Hematopoietic multipotent progenitor cell treated with erythropoietin and hydrocortisone succinate and interleukin-3 and kit ligand, for 8 days (in vitro differentiated cells): ENCODE measurements at places on chromosomes 7 and 10.

- no peak for DNase-seq
These were observed 197.4 kb downstream of the ELMO1 start for GRCh38 chr7:37251222-37251621.

GRCh38 chr7:105623378-105623777 lies 42.1 kb upstream of the EFCAB10 start:
- DNase-seq = no peak

GRCh38 chr7:7330997-7331396 lies 148.7 kb downstream of the C1GALT1 start:
- DNase-seq = no peak

DNA sequence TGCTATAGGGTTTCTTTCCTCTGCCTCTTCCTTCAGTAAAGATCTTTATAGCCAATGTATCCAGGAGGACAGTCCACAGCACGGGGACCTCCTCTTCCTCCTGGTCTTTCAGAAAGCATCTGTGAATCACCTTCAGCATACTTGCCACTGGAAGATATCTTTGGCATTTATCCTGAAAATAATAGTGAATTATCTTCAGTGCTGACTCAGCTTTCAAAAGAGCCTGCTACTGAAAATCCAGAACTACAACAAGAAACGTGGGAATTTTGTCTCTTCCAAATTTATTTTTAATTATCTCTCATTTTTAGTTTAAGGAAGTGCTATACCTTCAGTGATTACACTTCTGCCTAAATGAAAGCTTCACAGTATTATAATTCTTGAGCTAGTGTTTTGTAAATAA lies 7.6 kb upstream of the UNC5B start:
- DNase-seq = no peak

DNA sequence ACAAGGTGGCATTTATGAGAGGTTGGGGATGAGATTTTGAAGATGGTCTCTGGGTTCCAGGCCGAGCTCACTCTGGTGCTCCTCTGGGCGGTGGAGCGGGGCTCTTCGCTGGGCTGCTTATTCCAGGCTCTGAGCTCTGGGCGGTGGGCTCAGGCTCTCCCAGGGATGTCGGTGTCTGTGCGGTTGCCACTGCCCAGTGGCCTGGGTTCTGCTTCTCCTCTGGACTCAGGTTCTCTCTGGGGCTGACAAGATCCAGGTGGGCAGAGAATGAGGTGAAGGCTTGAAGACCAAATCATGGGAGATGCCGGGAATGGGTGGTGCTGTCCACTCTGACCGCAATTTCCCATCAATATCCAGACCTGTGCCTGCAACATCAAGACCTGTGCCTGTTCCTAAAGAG lies 40.6 kb downstream of the RBAK start:
- DNase-seq = no peak

DNA sequence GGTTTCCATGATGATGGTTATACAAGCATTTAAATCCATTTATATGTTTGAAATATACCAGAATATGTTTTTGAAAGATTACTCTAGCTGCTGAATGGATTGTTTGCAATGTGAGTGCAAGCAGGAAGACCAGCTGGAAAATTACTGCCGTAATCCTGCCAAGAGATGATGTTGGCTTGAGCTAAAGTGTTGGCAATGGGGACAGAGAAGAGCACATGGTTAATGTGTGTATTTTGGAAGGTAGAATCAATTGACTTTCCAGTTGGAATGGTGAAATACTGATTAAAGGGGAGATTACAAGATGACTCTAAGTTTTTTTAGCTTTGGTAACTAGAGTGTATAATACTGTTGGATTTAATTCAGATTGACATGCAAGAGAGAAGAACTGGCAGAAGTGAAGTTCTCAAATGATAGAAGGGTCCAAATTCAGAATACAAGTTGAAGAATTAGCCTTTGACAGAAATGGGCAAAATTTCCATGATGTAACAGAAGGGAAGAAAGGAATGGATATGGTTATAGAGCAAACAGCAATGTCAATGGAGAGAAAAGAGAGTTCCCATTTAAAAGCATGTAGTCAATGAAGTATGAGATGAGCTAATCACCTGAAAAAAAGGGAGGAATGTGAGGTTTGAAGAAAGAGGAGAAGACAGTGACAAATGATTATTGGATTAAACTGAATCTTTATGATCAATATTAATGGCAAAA lies 422.0 kb downstream of the CDC14C start:
- DNase-seq = no peak

- DNase-seq = peak; percentile 47
These were observed 77.8 kb downstream of the TEX36 start for GRCh38 chr10:125605167-125605566.

GRCh38 chr10:96992721-96993120 lies 160.6 kb downstream of the LCOR start:
- no peak for DNase-seq

- no peak for DNase-seq
These were observed 168.5 kb downstream of the LCOR start for GRCh38 chr10:97000487-97001182.

DNA sequence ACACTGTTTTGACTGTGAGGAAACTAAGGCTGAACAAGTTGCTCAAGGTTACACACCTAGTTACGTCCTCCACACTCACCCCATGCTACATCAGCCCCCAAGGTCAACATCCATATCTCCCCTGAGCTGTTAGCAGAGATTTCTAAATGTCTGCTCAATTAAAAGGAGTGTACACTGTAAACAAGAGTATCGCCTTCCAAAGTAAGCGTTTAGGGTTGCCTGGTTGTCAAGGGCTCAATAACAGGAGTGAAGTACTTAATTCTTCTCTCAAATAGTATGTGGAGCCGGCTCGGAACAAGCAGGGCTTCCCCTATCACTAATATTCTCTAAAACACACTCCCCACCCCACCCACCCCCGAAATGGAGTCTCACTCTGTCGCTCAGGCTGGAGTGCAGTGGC lies 412.8 kb upstream of the GALNT17 start:
- no peak for DNase-seq

DNA sequence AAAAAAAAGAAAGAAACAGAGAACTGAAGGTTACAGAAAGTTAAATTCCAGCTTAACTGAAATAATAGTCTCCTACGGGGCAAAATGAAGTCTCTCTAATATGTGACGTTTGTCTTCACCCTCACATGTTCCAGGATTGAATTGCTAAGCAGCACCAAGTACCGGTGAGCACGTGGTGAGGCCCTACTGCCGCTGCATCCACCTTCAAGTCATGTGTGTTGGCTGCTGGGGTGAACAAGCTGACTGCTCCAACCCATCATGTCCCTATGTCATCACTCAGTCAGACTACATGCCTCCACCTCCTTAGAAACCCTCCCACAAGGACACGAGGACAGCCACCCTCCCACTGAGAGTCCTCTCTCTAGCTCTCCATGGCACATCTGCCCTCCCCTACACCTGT lies 35.4 kb upstream of the NPFFR1 start:
- DNase-seq = no peak

DNA sequence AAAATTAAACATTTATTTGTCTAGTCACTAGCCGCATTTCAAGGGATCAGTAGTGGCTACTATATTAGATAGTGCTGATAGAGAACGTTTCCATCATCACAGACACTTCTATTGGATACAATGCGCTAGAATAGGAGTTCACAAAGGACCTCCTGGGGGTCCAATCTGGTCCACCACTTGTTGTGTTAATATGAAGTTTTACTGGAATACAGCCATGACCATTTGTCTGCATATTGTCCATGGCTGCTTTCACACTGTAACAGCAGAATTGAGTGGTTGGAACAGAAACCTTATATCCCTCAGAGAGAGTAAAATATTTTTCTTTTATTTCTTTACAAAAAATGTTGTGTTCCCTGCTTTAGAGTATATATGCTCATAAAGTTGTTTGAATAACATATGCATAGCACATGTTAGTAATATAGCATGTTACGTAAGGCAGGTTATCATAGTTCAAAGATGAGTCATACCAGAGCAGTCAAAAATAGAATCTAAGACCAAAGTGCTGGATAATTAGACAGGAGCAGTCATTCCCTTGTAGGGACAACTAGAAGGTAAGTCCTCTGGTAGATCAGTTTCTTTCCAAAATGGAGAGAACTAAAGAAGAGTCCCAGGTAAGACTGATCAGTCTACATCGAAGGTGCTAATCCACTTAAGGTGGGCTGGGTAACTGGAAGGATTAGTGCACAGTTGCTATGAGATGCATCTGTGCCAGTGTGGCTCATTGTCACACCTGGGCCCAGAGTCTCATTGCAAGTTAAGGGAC lies 14.9 kb downstream of the BZW2 start:
- DNase-seq = peak; percentile 50

GRCh38 chr7:128123291-128124037 lies 92.2 kb upstream of the LRRC4 start:
- DNase-seq = no peak

- DNase-seq = no peak
These were observed 324.8 kb upstream of the NPSR1 start for GRCh38 chr7:34333184-34333583.

GRCh38 chr7:51015581-51015980 lies 232.9 kb upstream of the GRB10 start:
- no peak for DNase-seq

DNA sequence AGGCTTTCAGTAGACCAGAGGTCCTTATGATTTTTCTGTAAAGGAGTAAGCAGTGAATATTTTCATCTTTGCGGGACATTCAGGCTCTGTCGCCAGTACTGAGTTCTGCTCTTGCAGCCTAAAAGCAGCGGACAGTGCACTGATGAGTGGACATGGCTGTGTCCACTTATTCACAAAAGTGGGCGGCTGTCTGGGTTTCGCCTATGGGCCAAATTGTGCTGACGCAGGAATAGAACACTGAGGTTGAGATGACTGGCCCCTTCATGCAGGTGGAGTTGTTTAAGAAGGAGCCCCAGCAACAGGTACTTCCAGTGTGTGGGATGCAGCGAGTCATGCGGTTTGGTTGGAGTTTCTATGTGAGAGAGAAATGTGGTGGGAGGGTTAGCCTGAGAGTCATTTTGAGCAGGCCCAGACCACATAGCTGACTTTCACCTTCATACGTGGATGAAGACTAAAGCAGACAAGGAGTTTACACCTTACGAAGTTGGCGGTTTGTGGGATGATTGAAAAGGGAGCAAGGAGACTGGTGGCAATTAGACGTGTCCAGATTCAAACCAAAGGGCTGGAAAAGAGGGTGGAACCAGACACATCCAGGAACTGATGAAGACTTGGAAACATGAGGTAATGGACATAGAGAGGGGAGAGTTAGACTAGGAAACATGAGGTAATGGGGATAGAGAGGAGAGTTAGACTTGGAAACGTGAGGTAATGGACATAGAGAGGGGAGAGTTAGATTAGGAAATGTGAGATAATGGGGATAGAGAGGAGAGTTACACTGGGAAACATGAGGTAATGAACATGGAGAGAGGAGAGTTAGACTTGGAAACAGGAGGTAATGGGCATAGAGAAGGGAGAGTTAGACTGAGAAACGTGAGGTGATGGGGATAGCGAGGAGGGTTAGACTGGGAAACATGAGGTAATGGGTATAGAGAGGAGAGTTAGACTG lies 38.2 kb downstream of the WDR37 start:
- DNase-seq = no peak

DNA sequence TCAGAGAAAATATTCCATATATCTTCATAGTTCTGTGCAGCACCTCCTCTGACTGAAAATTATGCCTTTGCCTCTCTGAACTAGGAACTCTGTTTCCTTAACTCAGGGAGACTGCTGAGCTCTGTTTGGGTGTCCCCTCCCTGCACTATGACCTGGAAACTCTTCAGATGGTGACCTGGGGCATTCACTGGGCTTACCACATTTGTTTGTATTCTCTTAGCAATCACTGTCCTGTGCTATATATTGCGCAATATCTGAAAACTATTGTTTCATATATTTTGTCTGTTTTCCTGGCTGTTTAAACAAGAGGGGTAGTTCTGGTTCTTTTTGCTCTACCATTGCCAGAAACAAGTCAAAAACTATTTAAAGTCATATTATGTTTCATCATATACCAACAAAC lies 181.8 kb upstream of the KIAA1217 start:
- DNase-seq = no peak

DNA sequence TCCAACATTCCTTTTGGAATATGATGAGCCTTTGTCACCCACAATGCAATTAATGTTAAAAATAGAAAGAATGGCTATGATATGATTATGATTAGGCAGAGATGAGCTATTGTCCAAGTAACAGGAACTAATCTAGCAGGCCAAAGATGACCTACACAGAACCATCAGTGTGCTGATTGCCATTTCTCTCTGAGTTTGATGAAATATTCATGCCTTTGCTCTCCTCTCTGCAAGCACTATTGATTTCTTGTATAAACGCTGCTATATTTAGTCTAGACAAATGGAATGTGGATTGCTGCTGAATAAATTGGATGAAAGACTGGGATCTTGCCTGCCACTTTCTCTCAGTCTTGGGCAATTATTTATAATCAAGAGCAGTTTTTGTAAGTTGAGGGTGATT lies 85.4 kb downstream of the HDAC9 start:
- DNase-seq = no peak

- DNase-seq = no peak
These were observed 120.1 kb upstream of the GNAI1 start for GRCh38 chr7:80014511-80014910.

- DNase-seq = no peak
These were observed 33.7 kb upstream of the CREB5 start for GRCh38 chr7:28378574-28379149.

DNA sequence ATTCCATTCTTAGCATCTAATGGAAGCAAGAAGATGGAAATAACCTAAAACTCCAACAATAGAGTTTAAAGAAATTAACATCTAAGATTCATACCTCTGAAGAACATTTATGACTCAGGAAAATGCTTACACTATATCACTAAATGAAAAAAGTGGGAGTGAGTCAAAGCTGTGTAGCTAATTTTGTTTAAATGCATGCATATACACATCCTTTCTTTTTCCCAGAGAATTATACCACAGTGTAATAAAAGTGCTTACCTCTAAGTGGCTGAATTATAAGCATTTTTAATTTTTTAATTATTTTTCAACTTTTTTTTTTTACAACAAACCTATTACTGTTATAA lies 44.3 kb downstream of the CCDC71L start:
- DNase-seq = no peak

GRCh38 chr10:114396464-114396863 lies 7.8 kb downstream of the AFAP1L2 start:
- no peak for DNase-seq

DNA sequence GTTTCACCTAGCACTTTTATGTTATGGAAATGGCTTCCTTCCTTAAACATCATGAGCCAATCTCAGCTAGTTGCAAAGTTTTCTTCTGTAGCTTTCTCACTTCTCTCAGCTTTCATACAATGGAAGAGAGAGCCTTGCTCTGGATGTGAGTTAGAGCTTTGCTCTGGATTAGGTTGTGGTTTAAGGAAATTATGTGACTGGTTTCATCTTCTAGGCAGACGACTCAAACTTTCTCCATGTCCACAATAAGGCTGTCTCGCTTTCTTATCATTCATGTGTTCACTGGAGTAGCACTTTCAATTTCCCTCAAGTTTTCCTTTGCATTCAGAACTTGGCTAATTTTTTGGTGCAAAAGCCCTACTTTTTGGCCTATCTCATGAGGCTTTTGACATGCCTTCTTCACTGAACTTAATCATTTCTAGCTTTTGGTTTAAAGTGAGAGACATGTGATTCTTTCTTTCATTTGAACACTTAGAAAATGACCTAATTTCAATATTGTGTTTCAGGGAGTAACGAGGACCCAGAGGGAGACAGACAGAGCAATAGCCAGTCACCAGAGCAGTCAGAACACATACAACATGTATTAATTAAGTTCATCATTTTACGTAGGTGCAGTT lies 49.8 kb downstream of the CNOT4 start:
- DNase-seq = no peak
